Suppressor macrophage (primary cell): ENCODE measurements at places on chromosomes 13 and 19.
A peak's percentile ranks its signal among the peaks of the same experiment; 100 is the strongest.

DNA sequence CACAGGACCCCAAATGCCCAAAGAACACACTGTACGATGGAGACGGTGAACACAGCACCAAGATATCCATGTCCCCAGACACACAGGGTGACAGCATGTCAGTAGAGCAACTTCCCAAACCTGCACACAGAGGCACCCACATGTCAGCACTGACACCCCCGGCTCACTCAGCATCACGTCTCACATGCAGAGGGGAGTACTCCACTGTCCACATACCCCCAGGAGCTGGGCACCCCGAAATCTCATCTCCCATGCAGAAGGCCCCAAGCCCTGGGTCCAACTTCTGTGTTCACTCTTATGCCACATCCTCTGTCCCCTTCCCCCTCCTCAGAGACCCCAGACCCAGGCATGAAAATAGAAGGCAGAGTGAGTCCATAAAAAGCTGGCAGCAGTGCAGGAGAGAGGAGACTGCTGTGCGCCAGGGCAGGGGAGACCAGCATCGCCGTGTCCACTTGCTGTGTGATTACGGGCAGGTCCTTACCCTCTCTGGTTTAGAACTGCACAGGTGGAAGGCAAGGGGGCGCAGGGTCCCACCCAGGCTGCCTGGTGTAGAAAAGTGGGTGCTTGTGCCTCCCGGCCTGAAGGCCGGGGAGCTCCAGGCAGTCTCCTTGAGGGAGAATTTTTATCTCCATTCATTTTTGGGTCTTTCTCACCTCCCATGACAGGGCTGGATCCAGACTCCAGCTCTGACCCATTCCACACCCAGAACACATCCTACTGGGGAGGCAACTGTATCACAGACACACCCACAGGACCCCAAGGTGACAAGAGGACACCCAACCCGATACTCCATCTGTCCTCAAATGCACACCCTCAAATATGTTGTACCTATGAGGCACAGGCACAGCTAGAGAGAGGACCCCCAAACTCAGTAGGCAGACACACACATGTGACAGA is 17.0 kb downstream of the ERFL start:
- no peak for DNase-seq

DNA sequence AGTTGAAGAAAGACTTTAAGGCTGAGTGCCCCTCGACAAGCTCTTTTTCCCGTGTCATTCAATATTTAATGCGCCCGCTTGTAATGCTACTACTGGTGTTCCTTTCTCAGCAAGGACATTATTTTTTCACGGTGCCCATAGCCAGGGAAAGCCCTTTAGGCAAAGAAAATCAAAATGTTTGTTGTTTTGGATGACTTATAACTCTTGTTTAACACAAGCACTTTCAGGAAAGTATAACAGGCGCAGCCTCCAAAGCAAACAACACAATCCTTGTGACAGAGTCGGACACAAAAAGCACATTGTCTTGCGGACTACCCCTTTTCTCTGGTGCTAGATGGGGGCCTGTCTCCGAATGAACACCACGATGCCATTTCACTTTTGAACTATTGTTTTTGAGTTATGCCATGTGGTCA is 12.4 kb downstream of the ZIC5 start:
- no peak for DNase-seq

DNA sequence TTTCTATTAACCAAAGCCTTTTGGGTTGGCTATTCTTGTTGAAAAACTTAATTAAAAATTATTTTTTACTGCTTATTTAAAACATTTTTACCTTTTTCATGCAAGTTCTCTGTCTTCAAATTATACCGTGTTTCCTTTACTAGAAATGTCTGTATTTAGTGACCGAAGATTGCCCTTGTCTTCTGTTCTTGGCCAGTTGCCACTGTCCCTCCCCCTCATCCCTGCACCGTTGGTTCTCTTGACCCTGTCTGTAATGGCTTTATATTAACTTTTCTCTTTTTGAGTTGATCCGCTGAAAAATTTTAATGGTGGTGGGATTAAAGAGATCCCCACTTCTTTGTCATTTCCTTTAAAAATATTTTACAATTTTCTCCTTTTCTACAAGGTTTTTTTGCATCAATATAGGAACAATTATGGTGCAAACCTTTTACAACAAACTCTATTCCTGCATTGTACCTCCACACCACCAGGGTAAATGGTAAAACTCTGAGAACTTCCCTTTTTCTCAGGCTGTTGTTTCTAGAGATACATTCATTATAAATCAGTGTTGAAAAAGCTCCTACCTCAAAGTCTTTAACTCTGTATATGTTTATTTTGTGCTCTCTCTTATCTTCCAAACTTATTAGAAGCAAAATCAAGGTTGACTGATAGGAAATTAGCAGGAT is 12.9 kb upstream of the RNF113B start:
- no peak for DNase-seq

GRCh38 chr13:60164234-60164889 is 634 bp upstream of the DIAPH3 start:
- no peak for DNase-seq

DNA sequence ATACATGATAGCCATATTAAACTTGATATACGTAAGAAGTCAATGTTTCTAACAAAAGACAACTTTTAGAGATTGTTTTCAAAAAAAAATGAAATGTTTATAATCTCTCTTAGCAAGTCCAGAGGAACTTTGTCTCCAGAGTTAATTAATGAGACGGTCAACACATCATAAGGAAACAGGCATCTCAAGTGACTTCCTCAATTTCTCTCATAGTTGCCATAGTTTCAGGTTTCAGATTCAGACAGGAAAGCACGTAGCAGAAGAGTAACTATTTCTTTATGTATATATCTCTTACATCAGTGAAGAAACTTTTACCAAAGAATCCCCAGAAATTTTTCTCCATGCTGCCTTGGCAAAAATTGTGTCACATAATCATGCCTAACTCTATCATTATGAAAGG is 159.6 kb upstream of the ATXN8OS start:
- no peak for DNase-seq

GRCh38 chr13:45501175-45501526 is 36.4 kb downstream of the COG3 start:
- peak; percentile 11 for DNase-seq

DNA sequence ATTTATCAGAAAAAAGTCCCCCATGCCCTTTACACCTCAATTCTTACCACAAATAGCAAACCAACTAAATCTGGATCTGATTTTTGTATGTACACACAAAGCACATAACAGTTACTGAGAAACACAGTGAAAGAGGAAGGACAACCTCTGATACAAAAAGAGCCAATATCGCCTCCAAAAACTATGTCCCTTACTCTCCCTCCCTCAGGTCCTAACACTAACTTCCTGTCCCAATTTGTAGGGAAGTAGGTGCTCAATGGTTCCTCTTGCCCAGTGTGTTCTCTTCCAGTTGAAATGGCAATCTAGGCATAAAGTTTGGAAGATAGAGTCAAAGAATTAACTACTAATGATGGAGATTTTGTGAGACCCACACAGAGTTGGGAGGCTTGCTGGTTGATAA is 15.8 kb upstream of the FPR3 start:
- DNase-seq = peak; percentile 48

- no peak for DNase-seq
These were observed 6.5 kb downstream of the NCLN start for GRCh38 chr19:3192228-3192635.

- DNase-seq = peak; percentile 23
These were observed 409.0 kb downstream of the COG6 start for GRCh38 chr13:40064154-40065097.

GRCh38 chr19:31294189-31294588 is 55.0 kb downstream of the TSHZ3 start:
- no peak for DNase-seq

DNA sequence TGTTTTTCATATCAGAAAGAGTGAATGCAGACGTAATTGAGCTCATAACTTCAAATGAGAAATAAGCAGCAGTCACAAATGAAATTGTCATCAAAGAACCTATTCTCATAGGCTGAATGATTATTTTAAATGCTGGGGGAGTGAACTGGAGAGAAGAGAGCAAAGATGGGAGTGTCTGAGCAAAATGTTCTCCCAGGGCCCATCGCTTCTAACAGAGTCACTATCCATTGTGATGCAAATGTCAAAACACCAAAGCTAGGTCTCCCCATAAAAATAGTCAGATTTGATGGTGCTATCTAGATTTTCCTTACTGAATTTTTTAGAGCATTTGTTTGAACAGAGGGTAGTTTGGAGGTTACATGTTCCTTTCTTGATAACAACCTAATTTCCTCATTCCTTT is 278.7 kb downstream of the PCDH9 start:
- DNase-seq = no peak

DNA sequence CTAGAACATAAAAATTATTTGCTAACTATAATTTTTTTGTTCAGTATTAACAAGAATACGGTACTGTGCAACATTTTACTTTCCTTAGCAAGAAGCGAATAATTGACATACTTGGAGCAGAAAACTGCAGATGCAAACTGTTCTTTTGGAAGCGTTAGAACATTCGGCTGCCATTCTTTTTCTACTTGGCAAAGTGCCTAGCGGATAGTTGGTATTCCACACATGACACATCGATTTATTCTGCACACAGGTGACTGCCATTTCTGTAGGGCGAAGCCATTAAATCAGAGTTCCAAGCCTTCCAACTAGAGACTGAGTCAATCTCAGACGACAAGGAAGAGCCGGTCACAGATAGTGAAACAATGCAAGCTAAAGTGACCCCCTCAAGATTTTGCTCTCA is 117.4 kb downstream of the TRPC4 start:
- no peak for DNase-seq

- DNase-seq = no peak
These were observed 11.5 kb downstream of the TECR start for GRCh38 chr19:14540741-14541525.

- peak; percentile 5 for DNase-seq
These were observed 1.7 kb downstream of the ZMYM5 start for GRCh38 chr13:19861762-19862161.

GRCh38 chr13:43766725-43767124 is 20.0 kb downstream of the ENOX1 start:
- no peak for DNase-seq

GRCh38 chr13:105908586-105908985 is 626.9 kb downstream of the EFNB2 start:
- no peak for DNase-seq

GRCh38 chr19:7534531-7535046 is 928 bp upstream of the PNPLA6 start:
- DNase-seq = peak; percentile 22

GRCh38 chr13:89822467-89822866 is 1525.0 kb upstream of the MIR17HG start:
- DNase-seq = no peak

DNA sequence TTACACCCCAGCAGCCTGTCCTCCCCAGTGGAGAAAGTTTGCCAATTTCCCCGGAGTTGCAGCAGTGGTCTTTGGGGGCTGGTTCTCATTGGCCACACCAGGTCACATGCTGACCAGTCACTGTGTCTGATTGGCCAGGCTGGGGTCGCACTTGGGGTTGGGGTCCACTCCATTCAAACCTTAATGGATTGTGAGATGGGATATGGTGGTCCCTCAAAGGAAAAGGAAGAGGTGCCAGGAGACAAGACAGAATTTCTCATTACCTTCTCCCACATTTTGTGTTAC is 3.4 kb downstream of the PPM1N start:
- no peak for DNase-seq

DNA sequence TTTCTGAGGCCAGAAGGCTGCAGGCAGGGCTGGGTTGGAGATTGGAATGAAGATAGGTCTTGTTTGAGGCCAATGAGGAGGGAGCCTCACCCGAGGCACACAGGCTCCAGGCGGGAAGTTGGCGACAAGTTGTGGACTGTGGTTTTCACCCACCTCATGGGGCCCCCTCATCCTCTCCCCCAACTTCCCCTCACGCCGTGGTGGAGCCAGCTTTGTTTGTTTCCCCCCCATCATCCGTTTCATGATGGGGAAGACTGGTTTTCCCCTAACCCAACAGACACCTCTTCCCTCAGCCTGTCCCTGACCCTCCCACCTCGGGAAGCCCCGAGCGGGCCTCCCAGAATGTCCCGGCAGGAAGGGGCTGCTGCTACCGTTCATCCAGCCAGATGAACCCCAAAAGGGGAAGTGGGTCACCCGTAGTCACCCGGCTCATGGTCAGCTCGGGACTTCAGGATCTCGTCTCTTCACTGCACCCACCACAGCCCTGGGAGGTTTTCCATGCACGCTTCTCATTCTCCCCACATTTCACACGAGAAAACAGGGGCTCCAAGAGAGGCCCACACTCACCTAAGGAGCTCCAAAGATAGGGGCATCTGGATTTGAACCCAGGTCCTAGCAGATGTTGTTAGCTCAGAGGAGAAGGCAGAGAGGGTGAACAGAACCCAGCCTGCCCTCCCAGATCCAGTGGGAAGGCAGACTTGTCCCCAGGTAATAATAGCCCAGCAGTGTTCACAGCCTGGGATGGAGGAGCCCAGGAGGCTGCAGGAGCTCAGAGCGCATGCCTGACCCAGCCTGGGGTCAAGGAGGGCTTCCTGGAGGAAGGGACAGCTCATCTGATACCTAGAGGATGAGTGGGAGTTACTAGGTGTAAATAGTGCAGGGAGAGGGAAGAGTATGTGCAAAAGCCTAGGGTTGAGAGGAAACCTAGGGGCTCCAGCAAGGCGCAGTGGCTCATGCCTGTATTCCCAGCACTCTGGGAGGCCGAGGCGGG is 23.5 kb downstream of the CEACAM16 start:
- peak; percentile 97 for DNase-seq

- no peak for DNase-seq
These were observed 660.4 kb downstream of the SLITRK1 start for GRCh38 chr13:83221813-83222241.

DNA sequence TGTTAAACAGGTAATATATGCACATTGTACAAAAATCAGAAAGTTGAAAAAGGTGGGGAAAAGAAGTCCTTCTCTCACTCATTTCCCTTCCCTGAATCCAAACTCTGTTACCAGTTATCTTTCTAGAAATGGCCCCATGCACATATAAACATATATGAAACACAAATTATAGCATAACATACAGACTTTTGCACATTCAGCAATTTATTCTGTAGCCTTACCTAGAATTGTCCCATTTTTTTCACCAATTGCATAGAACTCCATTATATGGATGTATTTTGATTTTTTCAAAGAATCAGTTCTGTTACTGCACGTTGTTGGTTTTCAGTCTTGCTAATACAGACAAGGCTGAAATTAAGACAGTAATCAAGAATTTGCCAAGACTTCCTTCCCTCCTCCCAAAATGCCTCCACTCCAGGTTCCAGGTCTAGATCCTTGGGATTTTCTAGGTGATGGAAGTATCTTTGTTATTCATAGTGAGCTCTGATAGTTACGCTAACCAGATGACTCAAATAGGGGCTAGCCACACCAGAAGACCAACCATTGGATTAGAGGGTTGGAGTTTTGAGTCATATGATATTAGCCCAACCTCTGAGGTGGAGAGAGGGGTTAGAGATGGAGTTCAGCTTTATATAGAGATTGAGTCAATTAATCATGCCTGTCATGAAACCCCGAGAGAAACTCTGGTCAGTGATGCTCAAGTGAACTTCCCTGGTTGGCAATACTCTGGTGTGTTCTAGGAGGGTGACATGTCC is 30.7 kb downstream of the GPR180 start:
- no peak for DNase-seq

- no peak for DNase-seq
These were observed 5.1 kb downstream of the HDGFL2 start for GRCh38 chr19:4477034-4477801.

DNA sequence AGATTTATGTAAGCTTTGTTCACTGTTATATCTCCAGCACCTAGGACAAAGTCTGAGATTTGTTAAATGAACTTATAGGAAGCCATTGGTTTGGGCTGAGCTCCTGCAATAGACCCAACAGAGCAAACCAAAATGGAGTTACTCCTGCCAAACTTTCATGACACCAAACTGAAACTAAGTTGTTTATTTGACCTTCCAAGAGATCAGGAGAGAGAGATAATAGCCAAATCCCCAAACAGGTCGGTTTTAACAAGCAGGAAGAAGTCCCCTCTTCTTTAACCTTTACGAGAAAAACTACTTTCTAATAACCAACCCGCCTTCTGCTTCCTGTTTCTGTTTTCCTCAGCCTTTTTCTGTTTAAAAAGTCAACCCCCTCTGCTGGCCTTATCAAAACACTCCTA is 54.9 kb upstream of the ATP12A start:
- peak; percentile 27 for DNase-seq
